ENCODE measurements at places on chromosomes 7 and 10.
A peak's percentile ranks its signal among the peaks of the same experiment; 100 is the strongest.

DNA sequence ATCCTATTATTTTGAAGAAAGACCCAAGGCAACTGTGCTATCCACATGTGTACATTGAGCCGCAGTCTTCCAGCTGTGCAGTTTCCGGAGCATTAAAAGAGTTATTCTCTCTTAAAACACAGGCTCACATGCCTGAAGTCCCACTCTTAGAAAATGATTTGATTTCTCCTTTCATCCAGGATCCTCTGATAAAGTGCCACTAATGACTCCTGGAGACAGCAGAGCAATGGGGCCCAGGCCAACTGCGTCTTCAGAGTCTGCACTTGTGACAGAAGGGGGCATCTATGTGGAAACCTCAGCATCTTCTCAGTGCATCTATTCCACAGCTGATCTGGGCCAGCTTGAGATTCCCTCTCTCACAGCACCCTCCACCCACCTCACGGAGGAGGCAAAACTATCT, 482.1 kb upstream of the AKR1E2 start:
- DNase-seq, result no peak

- DNase-seq, result no peak
Observed at GRCh38 chr7:47282790-47283496, 299.0 kb downstream of the TNS3 start.

- no peak for DNase-seq
Observed at GRCh38 chr10:72258617-72259016, 15.1 kb upstream of the DDIT4 start.

DNA sequence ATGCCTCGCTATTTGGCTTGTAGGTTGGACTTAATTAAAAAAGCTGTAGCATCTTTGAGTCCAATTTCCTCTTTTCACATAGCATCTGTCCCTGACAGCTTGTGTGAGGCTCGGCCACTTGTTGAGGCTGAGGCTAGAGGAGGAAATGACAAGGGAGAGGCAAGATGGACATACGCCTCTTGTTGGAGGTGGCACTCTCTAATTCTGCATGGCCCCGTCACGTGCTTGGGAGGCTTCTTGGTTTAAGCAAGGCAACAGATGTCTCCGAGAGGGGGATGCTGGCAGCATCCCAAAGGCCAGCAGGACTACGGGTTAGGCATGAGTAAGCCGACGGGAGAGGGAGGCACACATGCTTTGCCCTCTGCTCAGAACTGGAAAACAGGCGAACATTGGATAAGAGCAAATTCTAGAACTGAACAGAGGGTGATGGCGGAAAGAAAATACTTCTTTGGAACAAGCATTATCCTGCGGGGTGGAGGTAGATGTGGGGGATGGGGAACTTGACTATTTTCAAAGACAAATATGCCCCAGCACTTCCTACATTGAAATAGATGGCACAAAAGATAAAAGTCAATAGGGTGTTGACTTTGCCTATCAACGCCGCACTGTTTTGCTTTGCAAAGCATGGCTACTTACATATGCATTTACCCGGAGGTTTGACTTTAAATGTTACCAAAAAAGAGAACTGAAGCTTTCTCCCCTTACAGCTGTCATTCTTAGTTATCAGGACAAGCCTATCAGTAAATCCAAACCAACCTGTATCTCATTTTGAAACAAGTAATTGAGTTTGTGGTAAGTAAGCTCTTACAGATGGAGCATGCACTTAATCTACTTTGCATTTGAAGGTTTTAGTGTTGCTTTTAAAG, 94.8 kb downstream of the CHN2 start:
- DNase-seq, result peak; percentile 67

GRCh38 chr10:128265596-128265995, 139.4 kb upstream of the MKI67 start:
- no peak for DNase-seq

Data from dorsolateral prefrontal cortex (tissue), 122 donors.